ENCODE measurements at places on chromosomes 16 and 17.
A peak's percentile ranks its signal among the peaks of the same experiment; 100 is the strongest.

DNA sequence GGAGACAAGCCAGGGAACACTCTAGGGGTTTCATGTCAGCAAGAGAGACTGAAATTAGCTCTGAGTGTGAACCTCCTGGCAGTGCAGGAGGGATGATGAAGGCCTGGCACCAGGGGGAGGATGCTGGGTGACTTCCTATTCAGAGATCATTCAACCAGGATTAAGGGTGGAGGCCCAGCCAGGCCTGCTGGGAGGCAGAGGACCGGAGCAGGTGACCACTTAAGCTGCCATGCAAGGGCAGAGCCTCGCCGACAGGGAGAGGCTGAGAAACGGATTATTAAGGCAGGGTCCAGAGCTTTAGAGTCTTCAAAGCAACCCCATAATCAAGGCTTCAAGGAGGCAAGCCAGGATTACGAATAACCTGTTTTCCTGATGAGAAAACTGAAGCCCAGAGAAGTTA lies 10.6 kb upstream of the SRCIN1 start:
- no peak for DNase-seq

DNA sequence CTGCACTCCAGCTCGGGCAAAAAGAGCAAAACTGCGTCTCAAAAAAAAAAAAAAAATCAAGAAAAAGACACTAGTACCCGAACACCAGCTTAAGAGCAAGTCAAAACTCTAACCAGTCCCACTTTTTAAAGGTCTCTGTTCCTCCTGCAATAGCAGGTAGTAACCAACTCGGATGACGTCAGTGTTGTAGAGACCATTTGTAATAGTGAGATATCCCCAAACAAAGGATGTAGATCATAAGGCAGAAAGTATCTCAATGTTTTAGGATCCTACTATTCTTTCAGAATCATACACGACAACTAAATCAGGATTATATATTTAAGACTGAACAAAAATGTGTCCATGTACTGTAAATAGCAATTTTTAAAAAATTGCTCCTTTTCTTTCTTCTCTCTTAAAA lies 2.4 kb downstream of the JPT1 start:
- DNase-seq: peak; percentile 15

- DNase-seq: peak; percentile 43
Measured at GRCh38 chr16:57071831-57072582, 20.4 kb upstream of the CPNE2 start.

DNA sequence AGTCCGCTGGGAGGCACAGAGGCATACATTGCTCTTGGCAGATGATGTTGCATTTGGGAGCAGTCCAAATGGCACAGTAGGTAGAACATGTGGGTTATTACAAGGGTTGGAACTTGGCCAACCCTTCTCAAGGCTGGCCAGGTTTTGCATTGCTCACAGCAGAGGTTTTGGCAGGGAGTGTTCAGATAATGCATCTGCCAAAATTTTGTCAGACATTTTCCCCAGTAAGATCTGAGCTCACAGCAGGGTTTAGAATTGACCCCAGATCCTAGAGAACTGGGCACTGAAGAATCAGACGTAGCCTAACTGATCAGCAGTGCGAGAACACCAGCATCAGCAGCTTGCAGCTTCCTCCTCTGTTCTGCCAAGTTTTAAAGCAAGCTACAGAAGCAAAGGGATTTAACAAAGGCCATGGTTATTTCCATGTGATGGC lies 468.8 kb upstream of the KIF2B start:
- DNase-seq: no peak

GRCh38 chr17:44533533-44534246 lies 23.6 kb upstream of the FZD2 start:
- peak; percentile 92 for DNase-seq

- peak; percentile 89 for DNase-seq
Measured at GRCh38 chr17:50173335-50173941, 7.6 kb downstream of the SGCA start.
